ENCODE measurements at places on chromosomes 11 and 22.

DNA sequence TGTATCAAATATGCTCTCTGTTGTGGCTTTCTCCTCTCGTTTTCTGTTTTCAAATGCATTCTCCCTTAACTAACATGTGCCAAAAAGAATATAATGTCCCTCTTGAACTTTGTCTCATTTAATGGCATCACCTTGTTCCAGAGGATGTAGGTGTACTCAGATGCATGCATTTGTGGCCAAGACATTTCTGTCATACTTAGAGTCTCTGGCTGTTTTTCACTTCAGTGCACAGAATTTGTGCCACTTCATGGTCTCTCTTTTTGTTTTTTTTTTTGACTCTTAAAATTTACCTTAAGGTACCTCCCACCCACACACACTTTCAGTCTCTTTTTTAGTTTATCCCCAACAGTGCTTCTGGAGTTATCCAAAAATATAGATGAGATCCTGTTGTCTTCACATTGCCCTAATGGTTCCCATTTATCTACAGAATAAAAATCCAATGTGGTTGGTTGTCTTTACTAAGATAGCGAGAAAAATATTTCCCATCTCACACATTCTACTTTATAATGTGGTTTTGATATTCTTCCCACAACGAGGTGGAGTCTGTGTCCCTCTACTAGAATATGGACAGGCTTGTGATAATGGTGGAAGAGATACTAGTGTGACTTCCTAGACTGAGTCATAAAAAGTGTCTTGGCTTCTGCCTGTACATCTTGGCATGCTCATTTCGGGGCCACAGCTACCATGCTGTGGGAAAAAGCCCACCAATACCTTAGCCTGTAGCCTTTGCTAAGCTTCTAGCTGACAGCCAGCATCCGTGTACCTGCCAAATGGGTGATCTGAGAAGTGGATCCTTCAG lies 125.8 kb downstream of the DDX10 start:
- DNase-seq, result no peak

GRCh38 chr11:120929090-120929489 lies 94.8 kb upstream of the TBCEL start:
- no peak for DNase-seq

DNA sequence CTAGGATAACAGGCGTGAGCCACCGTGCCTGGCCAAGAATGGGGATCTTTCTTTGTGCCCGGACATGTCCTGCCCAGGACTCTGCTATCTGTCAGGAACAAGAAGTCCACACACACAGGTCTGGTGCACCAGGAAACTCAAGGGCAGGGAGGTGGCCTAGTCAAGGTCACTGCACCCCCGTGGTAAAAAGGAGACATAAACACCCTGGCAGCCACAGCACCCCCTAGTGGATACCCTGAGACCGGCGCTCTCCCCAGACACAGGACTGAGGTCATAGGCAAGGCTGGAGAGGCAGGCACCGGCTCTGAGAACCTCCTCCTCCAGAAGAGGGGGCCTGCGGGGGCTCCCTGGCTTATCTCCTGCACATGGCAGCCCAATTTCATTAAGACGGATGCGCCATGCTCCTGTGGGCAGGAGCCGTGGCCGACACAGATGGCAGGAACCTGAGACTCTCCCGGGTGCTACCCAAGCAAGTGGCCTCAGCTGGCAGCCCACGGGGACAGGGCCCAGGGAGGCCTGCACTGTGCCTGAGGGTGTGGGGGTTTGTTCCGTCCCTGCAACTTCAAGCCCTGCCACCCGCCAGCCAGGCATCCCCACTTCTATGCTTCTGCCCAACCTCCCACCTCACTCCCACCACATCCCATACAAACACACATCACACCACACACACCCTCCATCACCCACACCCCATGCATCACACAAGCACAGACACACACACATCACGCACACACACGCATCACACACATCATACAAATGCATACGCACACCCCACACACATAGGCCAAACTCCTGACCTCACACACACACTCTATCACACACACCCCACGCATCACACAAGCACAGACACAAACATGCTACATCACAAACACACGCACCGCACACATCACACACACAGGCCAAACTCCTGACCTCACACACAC lies 19.6 kb downstream of the MACROD1 start:
- DNase-seq, result peak; percentile 50

DNA sequence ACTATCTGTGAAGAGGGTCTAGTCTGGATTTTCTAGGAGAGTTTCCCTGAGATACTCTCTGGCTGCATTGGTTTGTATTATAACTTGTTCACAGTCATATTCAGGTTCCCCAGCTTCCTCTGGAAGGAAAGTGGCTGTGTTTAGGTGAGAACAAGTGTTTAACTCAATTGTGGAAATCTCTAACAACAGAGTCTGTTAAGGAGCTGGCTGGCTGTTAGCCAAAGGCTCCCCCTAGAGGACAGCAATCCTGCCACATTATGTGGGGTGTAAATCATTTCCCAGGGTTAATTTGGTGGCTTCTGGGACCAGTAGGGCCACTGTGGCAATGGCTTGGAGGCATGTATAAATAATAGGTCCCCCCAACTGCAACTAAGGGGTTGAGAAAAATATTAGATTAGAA lies 18.4 kb downstream of the MS4A6E start:
- DNase-seq, result no peak

GRCh38 chr22:36981247-36981775 lies 37.9 kb downstream of the TST start:
- no peak for DNase-seq

DNA sequence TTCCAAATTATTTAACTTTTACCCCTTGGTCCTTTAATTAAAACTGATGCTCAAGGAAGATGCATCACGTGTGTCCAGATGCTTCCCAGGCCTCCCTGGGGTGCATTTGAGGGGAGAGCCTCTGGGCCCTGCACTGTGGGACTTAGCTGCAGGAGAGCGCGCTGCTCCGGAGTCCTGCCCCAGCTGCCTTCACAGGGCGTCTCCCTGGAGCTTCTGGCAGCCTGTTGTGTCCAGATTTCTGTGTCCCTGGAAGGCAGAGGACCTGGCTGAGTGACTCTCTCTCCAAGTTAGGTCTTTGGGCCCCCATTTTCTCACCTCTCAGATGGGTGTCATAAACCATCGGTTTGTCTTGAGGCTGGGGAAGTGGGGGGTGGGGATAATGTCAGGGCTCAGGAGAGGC lies 3.0 kb downstream of the ARHGAP8 start:
- DNase-seq, result no peak

GRCh38 chr22:30922151-30922611 lies 46.4 kb downstream of the MORC2 start:
- DNase-seq, result peak; percentile 64

DNA sequence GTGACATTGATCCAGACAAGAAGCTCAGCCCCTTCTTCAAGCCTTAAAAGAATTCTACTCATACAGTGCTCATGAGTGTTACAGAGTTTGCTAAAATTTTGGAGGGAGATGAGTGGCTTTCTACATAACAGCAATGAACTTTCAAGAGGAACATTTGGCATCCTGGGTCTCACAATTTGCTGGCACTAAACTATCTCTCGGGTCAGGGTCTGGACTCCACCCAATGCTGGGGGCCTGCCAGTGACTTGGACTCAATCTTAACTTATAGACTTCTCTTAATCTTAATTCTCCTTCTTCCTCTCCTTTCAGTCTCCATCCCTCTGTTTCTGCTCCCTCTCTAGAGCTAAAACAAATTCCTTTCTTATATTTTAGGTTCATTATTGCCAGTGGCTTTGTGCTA lies 317.9 kb downstream of the TMEM135 start:
- no peak for DNase-seq

- DNase-seq, result no peak
Measured at GRCh38 chr22:32617271-32617670, 142.7 kb downstream of the FBXO7 start.

- DNase-seq, result no peak
Measured at GRCh38 chr22:17258788-17259148, 39.5 kb upstream of the ADA2 start.

- DNase-seq, result no peak
Measured at GRCh38 chr11:109040303-109040702, 375.4 kb downstream of the DDX10 start.

DNA sequence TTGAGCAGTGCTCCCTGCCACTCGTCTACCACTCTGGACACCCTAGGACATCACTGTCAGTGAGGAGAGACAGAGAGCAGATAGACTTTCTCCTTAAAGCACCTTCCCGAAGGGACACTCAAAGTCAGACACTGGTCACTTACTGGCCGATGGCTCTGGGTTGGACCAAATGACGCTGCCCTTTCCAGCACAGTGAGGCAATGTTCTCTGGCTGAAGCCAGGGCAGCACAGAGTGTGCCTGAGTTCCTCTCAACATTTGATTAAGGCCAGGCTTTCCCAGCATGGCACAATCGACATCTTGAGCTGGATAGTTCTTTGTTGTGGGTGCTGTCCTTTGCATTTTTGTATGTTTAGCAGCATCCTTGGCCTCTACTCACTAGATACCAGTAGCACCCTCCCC lies 206.2 kb downstream of the CSNK2A3 start:
- DNase-seq, result no peak

DNA sequence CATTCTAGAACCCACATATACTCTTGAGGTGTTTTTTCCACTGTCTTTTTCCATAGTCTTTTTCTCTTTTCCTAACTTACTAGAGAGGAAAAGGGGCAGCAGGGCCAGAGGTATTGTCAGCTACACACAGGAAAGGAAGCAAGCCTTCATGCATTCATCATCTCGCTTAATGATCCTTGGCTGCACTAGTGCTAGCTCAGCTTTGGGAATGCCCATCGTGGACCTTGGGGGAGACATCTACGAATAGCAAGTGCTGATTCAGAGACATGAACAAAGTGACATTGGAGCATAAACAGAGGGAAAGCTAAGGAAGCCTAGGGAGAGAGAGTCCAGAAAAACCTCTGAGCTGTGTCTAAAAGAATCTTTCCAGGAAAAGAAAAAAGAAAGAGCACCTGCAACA lies 466.3 kb upstream of the ARHGAP42 start:
- no peak for DNase-seq

GRCh38 chr11:61885166-61885778 lies 6.1 kb downstream of the FADS3 start:
- no peak for DNase-seq

DNA sequence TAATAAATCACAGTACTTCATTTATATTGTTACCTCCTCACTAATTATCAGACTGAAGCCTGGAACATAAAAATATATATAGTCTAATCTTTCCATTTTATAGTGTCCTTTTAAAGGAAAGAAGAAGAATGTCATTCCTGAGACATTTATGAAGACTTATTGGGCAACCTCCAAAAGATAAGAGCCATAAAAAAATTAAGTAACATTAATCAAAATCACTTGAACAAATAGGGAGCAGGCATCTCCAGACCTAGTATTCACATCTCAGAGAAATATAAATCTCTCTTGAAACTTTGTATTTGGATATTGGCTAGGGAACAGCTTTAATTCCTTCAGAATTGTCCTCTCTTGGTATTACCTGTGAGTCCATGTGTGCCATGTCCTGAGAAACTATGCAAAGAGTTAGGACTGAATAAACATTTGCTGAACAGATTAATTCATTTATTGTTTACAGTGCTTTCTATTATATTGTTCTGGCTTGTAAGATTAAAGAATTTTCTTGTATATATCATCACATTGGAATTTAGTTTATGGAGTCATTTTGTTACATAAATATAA lies 530.5 kb upstream of the LRRC4C start:
- DNase-seq, result no peak

GRCh38 chr11:73221996-73222395 lies 3.9 kb downstream of the P2RY2 start:
- DNase-seq, result no peak

DNA sequence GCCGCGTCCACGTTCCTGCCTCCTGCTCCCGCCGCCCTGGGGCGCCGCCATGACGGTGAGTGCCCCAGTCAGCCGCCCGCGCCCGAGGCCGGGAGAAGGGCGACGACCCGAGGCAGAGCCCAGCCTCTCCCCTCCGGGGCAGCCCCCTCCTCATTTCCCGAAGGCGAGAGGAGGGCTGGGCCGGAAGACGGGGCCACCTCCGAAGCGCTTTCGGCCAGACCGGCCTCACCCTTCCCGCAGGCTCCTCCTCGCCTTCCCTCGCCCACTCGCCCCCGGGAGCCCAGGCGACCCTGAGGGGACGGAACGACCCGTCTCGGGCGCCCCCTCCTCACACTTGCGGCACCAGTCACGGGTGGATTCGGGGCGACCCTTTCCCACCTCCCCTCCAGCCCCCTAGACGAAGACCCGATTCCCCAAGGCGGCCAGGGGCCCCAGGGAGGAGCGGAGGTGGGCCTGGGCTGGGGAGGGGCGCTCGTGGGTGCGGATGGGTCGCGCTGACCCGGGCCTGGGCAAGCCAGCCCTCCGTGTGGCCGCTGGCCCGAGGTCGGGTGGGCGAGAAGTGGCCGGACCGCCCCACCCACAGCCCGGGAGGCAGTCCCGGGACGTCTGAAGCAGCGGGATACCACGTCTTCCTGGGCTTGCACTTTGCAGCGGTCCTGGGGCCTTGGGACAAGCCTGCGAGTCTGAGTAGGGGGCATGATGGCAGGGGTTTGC lies 49.7 kb downstream of the TRIOBP start:
- no peak for DNase-seq

DNA sequence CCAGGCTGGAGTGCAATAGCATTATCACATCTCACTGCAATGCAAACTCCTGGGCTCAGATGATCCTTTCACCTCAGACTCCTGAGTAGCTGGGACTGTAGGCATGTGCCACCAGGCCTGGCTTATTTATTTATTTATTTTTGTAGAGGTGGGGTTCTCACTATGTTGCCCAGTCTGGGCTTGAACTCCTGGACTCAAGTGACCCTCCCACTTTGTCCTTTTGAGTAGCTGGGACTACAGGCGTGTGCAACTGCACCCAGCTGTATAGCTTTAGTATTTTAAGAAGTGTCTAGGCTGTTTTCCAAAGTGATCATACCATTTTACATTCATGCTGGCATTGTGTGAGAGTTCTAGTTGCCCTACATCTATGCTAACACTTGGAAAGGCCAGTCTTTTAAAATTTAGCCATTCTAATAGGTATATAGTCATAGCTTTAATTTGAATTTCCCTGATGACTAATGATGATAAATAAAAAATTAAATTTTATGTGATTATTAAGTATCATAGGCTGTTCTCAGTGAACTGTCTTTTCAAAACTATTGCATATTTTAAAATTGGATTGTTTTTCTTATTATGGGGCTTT lies 96.9 kb downstream of the TMEM135 start:
- no peak for DNase-seq

- no peak for DNase-seq
Measured at GRCh38 chr11:65434667-65435410, 12.2 kb downstream of the NEAT1 start.

GRCh38 chr11:128451652-128452470 lies 135.5 kb downstream of the ETS1 start:
- no peak for DNase-seq

Data from central memory CD8-positive, alpha-beta T cell (primary cell).